ENCODE measurements at places on chromosomes 11 and 22.

- no peak for DNase-seq
Observed at GRCh38 chr11:104061853-104062521, 25.5 kb downstream of the DDI1 start.

DNA sequence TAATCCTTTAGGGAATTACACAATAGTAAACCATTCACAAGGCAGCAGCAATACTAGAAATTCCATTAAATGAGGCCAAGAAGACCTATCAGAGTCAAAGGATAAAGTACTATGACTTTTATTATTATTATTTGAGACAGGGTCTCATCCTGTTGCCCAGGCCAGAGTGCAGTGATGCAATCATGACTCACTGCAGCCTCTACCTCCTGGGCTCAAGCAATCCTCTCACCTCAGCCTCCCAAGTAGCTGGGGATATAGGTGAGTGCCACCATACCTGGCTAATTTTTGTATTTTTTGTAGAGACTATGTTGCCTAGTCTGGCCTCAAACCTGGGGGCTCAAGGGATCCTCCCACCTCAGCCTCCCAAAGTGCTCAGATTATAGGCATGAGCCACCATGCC is 51.8 kb downstream of the TTC28 start:
- DNase-seq, result no peak

GRCh38 chr22:25697181-25697664 is 44.8 kb upstream of the MYO18B start:
- no peak for DNase-seq

DNA sequence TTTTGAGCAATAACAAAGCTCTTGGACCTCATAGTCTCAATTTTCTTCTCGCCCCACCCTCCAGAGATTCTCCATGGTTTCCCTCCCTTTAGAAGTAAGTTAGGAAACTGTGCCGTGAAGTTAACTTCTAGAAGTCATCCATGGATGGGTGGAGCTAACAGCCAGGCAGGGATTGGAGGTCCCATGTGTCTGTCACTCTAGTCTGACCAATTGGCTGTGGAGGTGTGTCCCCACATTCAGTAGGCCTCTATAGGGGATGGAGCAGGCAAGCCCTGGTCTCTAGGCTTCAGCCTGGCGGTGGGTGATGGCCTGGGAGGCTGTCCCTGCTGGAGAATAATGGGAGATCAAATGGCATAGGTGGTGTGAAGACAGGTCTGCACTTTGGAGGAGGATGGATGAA is 50.7 kb downstream of the TP53I11 start:
- DNase-seq, result no peak

GRCh38 chr22:40499209-40499623 is 128.8 kb downstream of the SGSM3 start:
- DNase-seq, result no peak

- no peak for DNase-seq
Observed at GRCh38 chr11:94849839-94850238, 81.7 kb downstream of the AMOTL1 start.

- DNase-seq, result no peak
Observed at GRCh38 chr22:28802595-28803123, 2.3 kb upstream of the XBP1 start.

GRCh38 chr11:17595526-17596309 is 48.7 kb downstream of the OTOG start:
- no peak for DNase-seq

DNA sequence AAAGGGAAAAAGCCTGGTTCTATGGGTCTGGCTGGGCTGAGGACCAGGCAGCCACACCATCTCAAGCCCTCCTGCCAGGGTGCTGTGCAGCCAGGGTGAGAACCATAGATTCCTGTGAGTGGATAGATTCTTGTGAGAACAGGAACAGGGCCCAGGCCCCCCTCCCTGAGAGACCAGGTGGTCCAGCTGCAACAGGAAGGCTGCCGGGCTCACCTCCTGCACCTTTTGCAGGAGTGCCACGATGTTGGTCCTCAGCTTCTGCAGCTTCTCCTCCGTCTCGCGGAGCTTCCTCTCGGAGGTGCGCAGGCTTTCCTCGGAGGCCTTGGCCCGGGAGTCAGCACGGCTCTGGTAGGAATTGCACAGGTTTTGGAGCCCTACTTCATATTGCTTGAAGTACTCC is 40.8 kb downstream of the MORC2 start:
- DNase-seq, result no peak

GRCh38 chr11:96205460-96205809 is 137.6 kb downstream of the MAML2 start:
- no peak for DNase-seq

DNA sequence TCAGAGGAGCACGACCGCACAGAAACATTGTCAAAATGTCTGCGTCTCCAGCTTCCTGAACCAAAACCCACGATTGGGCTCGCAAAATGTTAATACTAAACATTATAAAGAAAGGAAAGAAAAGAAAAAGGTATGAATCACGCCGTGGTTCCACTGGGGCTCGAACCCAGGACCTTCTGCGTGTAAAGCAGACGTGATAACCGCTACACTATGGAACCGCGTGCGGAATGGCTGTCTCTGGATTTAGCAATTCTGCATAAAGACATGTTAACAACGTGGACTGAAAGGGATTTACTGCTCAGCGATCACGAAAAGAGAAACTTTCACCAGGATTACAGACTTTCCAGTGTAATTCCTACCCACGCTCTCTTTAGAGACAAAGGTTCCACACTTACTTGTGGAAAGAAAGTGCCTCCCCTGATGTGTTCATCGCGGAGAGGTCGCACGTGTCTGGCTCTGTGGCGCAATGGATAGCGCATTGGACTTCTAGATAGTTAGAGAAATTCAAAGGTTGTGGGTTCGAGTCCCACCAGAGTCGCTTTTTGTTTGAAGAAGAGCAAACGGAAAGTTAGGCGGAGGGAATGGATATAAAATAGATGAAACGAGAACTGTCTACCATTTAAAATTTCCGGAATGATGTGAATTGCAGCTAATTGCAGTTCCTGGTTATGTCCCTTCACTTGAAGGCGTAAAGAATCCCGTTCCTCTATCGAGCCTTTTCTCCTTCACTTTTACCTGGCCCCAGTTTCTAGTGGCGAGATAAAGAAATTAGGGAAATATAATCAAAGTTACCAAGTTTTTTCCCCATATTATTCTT is 39.7 kb downstream of the OR4D9 start:
- DNase-seq, result peak; percentile 60

GRCh38 chr11:114081641-114082414 is 22.3 kb downstream of the ZBTB16 start:
- no peak for DNase-seq

- no peak for DNase-seq
Observed at GRCh38 chr11:91433284-91434010, 791.2 kb upstream of the FAT3 start.

GRCh38 chr11:116567721-116568242 is 205.0 kb downstream of the BUD13 start:
- no peak for DNase-seq

GRCh38 chr11:15034687-15035267 is 38.6 kb upstream of the CALCB start:
- no peak for DNase-seq

DNA sequence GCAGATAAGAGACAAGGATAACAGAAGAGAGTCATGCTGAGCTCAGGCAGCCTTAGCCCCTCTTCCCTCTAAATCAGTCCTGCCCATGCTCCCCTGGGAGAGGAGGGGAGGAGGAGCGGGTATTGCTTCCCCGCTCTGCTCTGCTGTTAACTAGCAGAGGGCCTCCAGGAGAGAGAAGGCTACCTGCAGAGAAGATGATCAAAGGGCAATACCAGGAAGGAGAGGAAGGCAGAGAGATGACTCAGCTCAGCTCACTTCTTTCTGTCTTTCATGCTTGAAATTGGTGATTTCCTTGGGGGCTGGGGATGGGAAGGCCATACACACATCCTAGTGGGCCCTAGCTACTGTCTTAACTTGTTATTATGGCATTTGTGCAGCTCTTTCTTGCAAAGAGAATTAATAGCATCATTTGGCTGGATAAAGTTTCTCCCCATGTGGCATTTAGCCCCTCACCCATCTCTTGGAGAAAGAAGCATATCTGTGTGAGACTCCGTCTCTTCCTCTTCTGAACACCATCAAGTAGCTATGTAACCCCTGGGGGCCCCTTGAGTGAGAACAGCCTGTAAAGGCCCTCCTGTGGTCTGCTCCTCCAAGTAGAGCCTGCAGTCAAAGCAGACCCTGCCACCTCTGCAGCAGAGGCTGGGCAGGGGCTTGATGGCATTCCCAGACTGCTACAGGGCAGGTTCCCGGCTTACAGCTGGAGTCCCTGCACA is 33.4 kb upstream of the AMOTL1 start:
- no peak for DNase-seq

DNA sequence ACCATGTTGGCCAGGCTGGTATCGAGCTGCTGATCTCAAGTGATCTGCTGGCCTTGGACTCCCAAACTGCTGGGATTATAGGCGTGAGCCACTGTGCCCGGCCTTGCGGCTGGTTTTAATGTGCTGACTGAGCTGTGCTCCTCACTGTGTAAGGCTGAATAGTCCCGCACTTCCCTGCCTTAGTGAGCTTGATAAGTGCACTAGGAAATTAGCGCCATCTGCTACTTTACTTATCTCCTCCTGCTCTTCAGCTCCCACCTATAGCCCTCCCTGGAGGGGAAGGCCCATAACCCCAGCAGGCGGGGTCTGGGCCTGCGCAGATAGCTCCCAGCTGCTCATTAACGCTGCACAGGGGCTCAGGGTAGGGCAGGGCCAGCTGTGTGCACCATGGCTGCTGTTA is 49.4 kb downstream of the CLMP start:
- no peak for DNase-seq

DNA sequence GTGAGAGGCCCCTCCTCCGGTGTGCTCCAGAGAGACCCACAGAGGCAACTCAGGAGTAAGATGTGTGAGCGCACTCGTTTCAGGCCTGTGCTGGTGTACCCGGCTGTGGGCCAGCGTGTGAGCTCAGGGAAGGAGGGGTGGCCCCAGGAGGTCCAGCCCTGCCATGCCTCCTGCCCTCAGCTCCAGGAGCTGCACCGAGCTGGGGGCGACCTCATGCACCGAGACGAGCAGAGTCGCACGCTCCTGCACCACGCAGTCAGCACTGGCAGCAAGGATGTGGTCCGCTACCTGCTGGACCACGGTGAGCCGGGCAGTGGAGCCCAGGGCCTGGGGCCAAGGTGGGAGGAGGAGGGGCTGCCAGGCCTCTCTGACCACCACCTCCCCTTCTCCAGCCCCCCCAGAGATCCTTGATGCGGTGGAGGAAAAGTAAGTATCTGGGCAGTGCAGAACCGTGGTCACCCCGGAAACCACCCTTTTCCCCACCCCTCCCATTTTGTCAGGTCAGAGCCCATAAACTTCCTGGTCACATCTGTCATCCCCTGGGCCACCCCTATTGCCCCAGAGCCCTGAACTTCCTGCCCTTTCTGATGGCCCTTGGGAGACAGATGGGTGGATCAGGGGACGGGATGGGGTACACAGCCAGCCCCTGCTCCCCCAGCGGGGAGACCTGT is 2.5 kb upstream of the MDK start:
- no peak for DNase-seq

DNA sequence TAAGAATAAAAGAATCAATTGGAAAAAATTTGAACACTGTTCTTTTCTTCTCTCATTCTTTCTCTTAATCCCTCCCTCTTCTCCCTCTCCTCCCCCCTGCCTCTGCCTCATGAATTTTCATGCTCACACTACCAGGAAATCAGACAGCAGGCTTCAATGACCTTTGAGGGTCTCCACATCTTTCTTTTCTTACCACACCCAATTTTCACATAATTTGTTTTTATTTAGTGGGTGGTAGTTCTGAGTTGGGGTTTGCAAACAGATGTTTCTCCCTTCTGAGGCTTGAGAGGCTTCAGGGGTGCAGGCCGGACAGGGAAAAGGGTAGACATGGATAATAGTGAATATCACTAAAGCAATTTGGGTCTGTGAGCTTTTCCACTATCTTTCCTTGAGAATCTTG is 95.5 kb downstream of the SPATA19 start:
- no peak for DNase-seq

GRCh38 chr22:24145446-24146193 is 35.7 kb upstream of the SUSD2 start:
- no peak for DNase-seq

GRCh38 chr22:23673826-23674690 is 16.8 kb upstream of the RGL4 start:
- no peak for DNase-seq

DNA sequence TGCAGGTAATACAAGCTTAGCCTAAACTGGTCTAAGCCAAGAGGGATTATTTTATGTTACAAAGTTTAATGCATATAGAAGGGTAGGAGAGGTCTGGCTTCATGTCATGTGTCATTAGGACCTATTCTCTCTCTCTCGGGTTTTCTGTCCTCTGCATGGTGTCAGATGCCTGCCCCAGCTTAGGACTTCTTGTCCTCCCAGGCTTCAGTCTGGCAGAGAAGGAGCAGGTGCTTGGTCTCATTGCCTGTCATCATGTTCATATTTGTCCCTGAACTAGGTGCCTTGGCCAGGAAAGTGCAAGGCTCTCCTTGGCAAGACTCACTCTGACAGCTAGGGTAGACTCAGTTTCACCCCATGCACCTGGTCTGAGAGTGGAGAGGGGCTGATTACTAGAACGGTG is 126.3 kb downstream of the ADAMTS15 start:
- no peak for DNase-seq

DNA sequence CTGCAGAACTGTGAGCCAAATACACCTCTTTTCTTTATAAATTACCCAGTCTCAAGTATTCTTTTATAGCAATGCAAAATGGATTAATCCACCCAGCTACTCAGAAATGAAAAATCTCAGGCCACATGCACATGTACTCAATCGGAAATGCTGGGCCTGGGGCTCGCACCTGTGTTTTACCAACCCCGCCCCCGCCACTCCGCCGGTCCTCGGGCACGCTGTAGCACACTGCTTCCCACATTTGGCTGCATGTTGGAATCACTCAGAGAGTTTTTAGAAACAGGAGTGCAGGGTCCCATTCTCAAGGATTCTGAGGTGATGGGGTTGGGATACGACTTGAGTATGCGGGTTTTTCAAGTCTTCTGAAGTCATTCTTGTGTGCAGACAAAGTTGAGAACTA is 284.4 kb downstream of the NTM start:
- no peak for DNase-seq

GRCh38 chr11:75667255-75667830 is 1.5 kb downstream of the MAP6 start:
- DNase-seq, result no peak

DNA sequence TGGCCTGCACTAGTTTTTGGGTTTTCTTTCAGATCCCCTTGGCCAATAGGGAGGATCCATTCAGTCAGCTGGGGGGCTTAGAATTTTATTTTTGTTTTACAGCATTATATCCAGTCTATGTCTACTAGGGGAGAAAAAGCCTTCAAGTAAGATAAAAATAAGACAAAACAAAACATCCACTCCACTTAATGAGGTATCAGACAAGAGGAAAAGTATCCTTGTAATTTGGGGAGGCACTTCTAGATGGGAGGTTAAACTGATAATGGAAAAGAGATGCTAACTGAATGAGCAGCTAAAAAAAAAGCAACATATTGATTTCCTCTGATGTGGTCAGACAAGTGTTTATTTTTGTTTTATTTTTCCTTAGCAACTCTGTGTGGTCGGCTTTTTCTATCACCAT is 278.0 kb upstream of the ANO3 start:
- no peak for DNase-seq

DNA sequence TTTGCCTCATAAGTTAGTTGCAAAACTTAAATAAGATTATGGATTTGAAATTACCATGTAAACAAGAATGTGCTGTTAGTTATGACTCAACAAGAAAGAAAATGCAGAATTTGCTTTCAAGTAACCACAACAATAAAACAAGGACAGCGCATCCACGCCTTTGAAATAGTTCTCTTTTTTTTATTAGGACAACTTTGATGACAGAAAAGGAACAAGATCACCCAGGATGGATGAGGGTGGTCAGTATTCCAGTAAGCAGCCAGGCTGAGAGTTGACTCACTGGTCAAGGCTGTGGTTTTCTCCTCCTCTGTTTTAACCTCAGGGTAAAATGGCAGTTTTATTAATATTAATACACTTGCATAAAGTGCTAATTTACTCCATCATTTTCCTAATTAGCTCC is 544.4 kb downstream of the OPCML start:
- no peak for DNase-seq
